GM10248 (cell line): ENCODE measurements at places on chromosomes 1 and 21.

GRCh38 chr21:38392661-38393060, 105.6 kb downstream of the ERG start:
- no peak for DNase-seq

- no peak for DNase-seq
These were observed at the start of gene HHIPL2 for GRCh38 chr1:222547944-222548671. Gene HHIPL2, minus strand, starts transcription at chr1:222548104. Its CDS starts 60 bp downstream, at chr1:222548044.

DNA sequence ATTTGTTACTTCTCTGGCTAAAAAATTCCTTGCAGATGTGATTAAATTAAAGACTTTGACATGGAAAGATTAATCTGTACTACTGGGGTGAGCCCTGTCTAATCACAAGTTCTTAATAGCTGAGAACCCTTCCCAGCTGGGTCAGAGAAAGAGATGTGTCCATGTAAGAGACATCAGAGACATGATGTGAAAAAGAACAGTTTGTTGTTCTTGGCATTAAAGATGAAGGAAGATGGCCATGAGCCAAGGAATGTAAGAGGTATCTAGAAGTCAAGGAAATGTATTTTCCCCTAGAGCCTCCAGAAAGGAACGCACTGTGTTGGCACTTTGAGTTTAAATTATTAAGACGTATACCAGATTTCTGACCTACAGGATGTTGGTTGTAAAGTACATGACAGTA, 1271.5 kb upstream of the PRMT6 start:
- DNase-seq = no peak

DNA sequence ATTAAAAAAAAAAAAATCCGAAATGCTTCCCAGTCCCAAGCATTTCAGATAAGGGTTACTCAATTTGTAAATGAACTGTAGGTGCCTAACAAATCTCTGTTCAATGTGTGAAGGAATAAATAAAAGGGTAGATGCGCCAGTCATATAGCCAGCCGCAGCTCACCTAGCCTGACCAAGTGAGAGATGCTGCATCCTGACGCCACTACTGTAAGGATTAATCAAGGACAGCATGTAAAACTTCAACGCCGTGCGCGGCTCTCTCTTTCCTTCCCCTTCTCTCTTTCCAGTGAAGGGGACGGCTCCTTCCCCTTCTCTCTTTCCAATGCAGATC, 441 bp downstream of the PPT1 start:
- no peak for DNase-seq

DNA sequence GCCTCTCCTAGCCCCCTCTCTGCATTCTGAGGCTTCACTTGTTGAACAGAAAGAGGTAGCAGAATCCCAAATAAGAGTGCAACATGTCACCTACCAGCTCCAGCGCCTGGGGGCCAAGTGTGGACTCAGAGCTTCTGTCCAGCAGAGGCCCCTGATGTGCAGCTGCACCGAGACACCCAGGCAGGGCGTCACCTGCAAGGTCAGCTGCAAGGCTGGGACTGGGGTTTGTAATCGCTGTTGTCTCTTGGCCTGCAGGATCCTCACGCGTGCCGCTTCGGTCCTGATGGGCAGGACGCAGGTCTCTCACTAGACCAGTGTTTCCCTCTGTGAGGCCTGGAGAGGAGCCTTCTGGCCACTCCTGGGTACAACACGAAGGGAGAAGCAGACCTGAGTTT, 4.3 kb upstream of the SLX9 start:
- DNase-seq = no peak

- DNase-seq = no peak
These were observed 18.1 kb downstream of the ATP1A1 start for GRCh38 chr1:116391185-116391584.

DNA sequence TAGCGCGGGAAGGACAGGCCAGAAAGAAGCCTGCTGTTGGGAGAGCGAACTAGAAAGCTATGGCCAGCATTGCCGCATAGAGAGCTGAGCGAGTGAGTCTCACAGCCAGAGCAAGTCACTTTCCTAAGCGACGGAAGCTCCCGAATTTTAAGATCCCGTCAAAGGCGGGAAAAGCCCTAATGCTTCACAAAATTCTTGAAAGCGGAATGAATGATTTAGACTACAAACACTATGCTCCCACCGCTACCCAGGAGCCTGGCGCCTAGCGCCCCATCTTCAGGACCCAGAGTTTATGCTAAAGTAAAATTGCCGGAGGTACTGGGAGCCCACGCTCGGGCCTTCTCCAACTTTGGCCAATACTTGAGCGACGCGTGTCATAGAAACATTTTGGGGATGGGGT, 409.9 kb upstream of the ESRRG start:
- DNase-seq = no peak

DNA sequence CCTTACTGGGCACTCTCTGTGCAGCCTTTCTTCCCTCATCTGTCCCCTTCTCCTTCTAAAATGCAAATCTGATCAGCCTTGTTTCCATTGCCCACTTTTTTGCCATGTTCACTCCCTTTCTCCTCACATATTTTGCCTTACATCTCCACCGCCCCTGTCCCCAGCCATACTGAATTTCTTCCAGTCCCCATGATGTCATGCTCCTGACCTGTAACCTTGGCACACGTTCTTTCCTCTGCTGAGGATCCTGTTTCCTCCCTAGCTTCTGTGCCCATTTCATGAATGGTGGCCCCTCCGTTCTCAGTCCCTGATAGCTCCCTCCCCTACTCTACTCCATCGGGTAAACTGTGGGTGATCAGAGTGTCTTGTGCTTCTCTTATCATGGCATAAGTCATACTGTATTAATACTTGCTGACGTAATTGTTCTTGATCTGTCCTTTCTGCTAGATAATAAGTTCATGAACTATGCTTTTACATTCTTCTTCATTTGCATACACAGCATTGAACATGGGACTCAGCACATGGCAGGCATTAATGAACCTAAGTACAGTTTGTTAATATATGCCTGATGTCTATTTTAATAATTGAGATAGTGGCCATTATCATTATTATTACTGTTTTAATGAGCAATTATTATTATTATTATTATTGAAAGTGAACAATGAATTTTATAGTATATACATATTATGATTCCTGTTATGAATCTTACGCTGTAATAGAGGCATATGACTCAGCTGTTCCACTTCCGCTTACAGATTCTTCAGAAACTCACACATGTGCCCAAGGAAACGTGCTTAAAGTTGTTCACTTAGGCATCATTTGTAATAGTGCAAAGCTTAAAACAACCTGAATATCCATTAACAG, 28.5 kb downstream of the MAP3K21 start:
- DNase-seq = no peak

GRCh38 chr1:23456226-23456625, 27.8 kb downstream of the ASAP3 start:
- no peak for DNase-seq

- no peak for DNase-seq
These were observed 7.6 kb downstream of the AGPAT3 start for GRCh38 chr21:43872531-43873197.

- no peak for DNase-seq
These were observed 72.9 kb downstream of the LBR start for GRCh38 chr1:225354906-225355305.

- DNase-seq = no peak
These were observed 5.6 kb downstream of the RPS6KA1 start for GRCh38 chr1:26535201-26535600.

DNA sequence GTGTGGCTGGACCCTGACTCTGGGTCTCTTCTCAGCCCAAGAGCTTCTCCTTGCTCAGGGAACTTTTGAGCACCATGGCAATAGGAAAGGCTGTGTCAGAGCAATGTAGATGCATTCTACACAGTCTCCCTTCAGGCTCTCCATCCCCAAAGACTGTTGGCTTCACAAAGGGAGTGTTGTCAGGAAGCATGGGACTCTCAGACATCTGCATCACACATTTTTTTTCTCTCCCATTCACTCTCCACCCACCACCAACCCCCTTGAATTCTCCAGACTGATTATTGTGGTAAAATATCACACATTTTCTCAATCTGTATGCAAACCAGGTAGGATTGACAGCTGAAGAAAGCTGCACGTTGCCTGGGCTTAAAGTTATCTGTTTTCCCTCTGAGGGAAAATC, 105.4 kb upstream of the WARS2 start:
- DNase-seq = no peak

GRCh38 chr1:183912265-183912886, 107.5 kb downstream of the RGL1 start:
- peak; percentile 61 for DNase-seq

DNA sequence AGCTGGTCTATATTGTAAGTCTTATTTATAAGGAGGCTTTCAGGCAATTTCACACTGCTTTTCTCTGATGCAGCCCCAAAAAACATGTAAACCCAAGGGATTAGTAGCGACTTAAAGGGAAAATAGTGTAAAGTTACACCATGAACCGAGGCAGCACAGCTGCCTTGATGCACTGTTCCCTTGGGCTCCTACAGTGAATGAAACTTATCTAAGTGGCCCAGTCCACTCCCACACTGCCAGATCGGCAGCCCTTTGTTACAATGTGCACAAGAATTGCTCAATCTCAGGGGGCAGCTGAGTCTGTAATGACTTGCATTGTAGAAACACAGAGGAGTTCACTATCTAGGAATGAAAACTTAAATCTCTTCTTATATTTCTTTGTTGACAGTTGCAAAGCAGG, 120.8 kb upstream of the ADGRL2 start:
- no peak for DNase-seq

GRCh38 chr1:200302192-200302920, 107.5 kb downstream of the ZNF281 start:
- DNase-seq = peak; percentile 69

DNA sequence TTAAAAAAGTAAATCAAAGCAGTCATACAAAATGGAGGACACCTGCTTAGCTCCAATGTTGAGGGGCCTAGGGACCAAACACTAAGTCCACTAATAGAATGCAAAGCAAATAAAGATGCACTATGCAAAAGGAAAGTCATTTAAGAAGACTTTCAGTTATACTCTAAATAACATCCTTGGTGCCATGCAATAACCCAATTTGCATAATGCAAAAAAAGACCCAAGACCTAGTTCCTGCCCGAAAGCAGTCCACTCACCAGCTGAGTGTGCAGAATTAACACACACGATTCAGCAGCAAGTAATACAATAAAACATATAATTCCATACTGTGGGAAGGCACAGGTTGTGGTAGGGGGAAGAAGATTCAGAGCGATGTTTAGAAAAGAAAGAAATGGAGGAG, 101.8 kb downstream of the TGFBR3 start:
- DNase-seq = no peak

- no peak for DNase-seq
These were observed 46.2 kb upstream of the SLC44A3 start for GRCh38 chr1:94773931-94774422.

DNA sequence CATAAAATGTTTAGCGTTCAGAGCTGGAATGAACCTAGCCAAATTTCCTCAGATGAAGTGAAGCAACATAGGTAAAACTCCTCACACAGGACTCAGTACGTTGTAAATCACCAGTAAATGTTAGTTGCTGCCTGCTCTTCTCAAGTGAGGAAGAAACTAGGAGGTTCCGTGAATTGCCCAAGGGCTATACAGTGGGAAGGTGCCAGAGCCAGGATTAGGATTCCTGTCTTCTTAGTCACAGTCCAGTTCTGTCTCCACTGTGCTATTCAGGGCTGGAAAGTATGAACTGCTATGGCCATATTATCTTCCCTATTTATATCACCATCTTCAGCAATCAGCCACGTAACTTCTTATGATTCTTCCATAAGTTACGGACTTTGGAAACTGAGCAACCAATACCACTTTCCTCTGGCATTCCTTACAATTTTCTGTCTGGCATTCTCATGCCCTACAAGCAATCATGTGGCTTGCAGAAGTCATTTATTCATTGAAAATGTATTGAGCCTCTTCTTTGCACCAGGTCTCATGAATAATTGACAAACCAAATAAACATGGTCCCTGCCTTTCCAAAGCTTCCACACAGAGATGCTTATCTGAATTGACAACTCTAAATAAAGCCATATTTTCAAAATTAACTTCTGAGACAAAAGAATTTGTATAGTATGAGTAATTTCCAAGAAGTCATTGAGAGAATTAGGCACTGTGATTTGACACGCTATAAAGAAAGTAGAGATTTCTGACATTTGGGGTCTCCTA, 271.6 kb upstream of the SGIP1 start:
- no peak for DNase-seq

DNA sequence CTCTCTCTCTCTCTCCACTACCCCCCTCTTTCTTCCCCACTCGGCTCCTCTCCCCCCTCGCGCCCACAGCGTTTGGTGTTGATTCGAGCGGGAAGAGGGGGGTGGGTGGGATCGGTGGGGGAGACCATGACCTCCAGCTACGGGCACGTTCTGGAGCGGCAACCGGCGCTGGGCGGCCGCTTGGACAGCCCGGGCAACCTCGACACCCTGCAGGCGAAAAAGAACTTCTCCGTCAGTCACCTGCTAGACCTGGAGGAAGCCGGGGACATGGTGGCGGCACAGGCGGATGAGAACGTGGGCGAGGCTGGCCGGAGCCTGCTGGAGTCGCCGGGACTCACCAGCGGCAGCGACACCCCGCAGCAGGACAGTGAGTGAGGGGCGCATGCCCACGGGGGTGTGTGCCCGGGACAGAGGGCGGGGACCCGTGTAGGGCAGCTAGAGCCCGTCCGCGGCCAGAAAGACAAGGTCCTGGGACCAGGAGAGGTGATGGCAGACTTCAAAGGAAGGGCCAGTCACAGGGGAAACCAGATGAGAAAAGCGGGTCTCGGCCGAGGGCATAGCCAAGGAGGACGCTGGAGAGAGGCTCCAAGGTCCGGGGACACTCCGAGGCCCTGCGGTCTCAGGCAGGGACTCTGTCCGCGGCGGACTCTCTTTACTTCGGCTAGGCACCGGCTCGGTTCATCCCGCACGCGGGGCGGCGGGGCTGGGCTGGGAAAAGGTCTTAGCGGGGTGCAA, at the start of gene PRRX1:
Gene PRRX1 (plus strand): TSS at position 39 of the 735 bp plus-strand sequence. CDS start 88 bp downstream, at position 127.
- DNase-seq = no peak

DNA sequence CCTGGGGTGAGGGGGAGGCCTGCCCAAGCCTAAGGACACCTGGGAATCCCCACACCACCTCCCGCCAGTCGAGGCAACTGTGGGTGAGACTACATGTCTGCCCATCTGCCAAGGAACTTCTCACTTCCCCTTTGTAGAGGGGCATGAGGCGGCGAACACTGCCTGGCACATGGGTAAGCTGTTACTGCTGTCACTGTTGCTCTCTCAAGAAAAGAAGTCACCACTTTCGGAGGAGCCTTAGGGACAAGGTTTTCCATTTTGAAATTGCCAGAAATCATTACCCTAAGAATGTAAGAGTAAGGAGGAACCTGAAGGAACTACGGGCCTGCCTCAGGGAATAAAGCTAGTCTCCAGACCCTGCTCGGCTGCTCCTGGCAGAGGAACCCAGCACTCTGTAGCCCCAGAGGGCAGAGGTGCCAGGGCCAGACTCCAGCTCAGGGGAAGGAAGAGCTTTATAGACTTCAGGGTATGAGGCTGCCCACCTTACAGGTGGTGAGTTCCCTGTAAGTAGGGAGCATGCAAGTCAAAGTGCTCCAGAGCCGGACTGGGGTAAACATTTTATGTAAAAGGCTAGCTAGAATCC, 23.3 kb downstream of the SLC2A1 start:
- DNase-seq = no peak

DNA sequence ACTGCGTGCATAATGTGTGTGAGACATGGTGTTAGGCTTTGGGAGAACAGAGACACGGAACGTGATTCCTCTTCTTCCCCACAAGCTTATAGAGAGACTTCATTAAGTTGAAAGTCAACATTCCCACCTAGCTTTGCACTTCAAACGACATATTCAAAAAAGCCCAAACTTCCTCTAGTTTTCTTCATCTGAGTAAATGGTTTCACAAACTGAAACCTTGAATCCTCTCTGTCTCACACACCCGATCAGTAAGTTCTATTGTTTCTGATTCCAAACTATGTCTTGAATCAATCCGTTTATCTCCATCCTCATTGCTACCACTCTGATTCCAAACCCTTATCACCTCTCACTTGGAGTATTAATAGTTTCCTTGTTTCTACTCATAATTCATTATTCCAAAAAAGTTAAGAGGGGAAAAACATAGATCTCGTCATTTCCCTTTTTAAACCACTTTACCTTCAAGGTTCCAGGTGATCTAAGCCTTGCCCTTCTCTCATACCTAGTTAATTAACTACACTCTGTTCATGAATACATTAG, 1.6 kb upstream of the METTL18 start:
- DNase-seq = peak; percentile 15
